ENCODE measurements at places on chromosomes 6 and 20.

- no peak for DNase-seq
Observed at GRCh38 chr6:94045099-94045829, 625.9 kb upstream of the EPHA7 start.

DNA sequence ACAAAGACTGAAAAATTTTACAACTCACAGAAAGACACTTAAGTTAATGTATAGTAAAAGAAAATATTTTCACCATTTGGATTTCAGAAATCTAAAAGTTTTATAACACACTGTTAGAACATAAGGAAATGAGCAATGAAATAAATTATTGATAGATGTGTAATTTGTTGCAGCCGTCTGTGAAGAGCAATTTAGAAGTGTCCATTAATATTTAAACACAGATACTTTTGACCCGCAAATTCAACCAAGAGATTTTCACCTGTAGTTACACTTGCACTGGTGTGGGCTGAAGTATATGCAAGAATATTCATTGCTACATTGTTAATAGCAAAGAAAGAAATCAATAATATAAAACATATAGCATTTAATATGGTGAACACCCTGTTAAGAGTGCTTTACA lies 14.6 kb upstream of the SLC17A3 start:
- no peak for DNase-seq

GRCh38 chr6:57162028-57162427 lies 10.1 kb upstream of the BAG2 start:
- no peak for DNase-seq

DNA sequence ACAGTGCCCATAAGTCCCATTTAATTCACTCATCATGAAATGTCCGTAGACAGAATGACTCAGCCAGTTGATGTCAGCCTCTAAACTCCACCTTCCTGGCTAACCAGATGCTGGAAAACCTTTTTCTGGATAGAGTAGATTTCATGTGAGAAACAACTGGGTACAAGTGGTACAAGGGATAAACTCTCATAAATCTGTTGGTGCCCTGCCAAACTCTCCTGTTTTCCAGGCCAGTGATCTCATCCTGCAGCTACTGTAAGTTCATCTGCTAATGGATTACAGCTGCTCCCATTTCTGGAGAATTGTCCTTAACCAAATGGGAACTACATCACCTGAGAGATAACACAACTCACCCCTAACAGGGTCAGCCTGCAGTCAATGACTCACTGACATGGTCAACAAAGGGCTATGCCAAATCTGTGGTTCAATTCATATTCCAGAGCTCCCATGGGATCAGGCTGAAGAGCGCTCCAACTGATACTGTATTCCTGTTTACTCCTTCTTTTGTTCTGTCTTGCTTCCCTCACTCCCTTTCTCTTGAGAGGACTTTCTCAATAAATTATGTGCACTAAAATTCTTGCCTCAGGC lies 210.1 kb upstream of the HDDC2 start:
- DNase-seq, result no peak

- DNase-seq, result no peak
Observed at GRCh38 chr6:36555750-36556252, 8.5 kb upstream of the STK38 start.

DNA sequence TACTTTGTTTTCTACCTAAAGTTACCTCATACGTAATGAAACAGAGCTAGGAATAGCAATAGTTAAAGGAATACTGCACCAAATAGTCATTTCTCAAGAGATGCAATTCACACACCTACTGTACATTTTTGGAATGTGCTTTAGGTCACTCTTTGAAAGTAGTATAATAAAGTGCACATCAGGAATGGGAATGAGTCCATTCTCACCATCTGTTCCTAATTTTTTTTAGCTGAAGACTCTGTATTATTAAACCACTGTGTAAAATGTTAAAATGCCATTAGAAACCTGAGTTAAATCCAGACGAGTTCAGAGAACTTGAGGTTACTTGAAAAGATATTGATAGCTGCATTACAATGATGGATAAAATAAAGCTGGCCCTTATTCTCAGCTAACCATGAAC lies 51.9 kb upstream of the EPHA7 start:
- no peak for DNase-seq

DNA sequence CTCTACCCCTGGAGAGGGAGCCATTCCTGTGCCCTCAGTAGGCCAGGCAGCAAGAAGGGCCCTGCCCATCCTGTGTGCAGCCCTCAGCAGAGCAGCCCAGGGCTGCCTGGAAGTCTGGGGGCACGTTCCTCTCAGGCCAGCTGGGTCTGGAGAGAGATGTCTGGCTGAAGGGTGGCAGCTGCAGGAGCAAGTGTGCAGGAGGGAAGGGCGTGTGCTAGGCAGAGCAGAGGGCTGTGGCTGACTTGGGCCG lies 62.7 kb downstream of the NOL4L start:
- no peak for DNase-seq

DNA sequence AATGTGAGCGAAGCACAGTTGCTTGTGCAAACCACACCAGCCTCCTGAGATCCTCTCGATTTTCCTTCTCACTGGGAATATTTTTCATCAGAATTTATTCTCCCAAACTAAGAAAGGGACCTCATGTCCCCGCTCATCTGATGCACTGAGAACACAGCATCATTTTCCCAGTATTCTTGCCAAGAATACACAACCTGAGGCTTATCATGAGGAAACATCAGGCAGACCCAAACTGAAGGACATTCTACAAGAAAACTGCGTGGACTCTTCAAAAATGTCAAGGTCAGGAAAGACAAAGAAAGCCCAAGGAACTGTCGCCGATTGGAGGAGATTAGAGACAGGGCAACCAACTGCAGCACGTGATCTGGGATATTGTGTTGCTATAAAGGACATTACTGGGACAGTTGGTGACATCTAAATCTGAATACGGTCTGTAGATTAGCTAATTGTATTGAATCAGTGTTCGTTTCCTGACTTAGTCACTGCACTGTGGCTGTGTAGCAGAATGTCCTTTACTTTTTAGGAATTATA lies 72.3 kb downstream of the SNX5 start:
- DNase-seq, result no peak

GRCh38 chr6:82365016-82365795 lies 1.6 kb downstream of the TPBG start:
- peak; percentile 3 for DNase-seq

- no peak for DNase-seq
Observed at GRCh38 chr6:159716247-159717096, 10.8 kb upstream of the WTAP start.

DNA sequence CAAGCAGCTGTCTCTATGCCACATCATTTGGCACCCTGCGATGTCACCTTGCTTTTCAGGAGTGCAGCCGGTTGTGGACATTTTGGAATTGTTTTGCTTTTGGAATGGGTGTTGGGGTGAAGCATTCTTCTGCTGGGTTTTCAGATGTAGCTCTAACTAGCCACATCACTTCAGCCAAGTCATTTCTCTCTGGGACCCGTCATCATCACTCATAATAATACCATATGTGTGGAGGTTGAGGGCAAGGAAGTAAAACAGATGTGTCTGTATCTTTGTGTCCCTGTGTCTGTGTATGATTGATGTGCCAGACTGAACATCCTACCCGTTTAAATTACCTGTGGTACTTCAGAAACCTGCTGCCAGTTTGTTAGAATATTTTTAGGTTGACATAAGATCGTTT lies 49.5 kb upstream of the TULP4 start:
- DNase-seq, result no peak

- no peak for DNase-seq
Observed at GRCh38 chr6:82441047-82441855, 77.6 kb downstream of the TPBG start.

- DNase-seq, result no peak
Observed at GRCh38 chr6:21371676-21372171, 221.8 kb upstream of the SOX4 start.

- peak; percentile 79 for DNase-seq
Observed at GRCh38 chr6:166512567-166512966, 73.9 kb downstream of the RAMACL start.

GRCh38 chr6:961407-961960 lies 268.5 kb upstream of the EXOC2 start:
- DNase-seq, result no peak

GRCh38 chr6:4632421-4632820 lies 143.8 kb upstream of the CDYL start:
- no peak for DNase-seq

GRCh38 chr6:24009319-24009718 lies 116.7 kb upstream of the NRSN1 start:
- no peak for DNase-seq

DNA sequence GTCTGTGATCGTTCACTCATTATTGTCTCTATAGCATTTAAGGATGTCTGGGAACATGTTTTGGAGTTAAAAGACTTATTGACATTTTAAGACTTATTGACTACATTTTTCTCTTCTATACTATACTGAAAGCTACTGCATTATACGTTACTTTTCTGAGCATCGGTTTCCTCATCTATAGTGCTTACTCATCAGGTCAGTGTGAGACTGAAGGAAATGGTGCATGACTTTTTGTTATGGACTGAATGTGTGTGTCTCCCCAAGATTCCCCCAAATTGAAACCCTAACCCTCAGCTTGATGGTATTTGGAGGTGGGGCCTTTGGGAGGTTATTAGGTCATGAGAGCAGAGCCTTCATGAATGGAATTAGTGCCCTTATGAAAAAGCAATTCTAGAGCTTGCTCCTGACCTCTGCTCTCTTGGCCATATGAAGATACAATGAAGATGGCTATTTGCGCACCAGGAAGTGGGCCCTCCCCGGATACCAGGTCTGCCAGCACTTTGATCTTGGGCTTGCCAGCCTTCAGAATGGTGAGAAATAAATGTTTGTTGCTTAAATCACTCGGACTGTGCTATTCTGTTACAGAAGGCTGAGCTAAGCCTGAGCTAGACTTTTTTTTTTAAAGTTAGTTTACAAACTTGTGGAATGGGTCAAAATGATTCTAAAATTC lies 243.7 kb upstream of the RREB1 start:
- no peak for DNase-seq

GRCh38 chr20:49612127-49612738 lies 44.3 kb upstream of the PTGIS start:
- no peak for DNase-seq

- no peak for DNase-seq
Observed at GRCh38 chr20:52142757-52143156, 48.8 kb downstream of the ZFP64 start.

DNA sequence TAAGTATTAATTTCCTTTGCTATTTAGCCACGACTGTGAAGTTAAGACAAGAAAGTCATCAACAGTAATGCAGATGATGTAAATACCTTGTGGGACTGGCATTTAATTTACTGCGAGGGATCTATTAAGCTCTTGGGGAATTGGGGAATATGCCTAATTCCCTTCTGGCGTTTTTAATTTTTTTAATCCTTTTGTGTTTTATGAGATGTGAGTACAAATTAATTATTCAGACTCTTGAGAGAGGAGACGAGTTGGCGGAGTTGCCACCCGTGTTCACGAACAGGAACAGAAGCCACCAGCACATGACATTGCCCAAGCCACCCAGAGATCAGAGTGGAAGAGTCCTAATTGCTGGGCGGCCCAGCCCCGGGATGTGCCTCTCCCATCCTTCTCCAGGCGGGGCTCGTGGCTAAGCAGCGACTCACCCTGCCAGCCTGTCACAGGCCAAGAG lies 533 bp upstream of the CRYBG1 start:
- no peak for DNase-seq

DNA sequence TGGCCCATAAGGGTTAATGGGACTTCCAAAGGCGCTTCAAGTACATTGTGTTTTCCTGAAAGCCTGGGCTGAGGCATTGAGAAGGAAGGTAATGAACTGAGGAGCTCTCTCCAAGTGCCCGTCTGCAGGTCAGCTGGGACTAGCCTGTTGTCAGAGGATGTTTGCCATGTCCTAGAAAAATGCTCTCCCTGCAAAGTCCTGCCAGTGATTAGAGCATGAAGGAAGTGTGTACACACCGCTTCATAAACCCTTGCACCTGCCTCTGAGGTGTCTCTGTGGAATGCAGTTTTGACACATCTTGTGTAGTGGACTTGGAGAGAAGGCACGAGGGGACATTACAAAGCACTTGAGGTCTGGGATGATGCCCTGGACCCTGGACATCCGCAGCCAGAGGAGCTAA lies 506.7 kb downstream of the KIF16B start:
- no peak for DNase-seq

- DNase-seq, result no peak
Observed at GRCh38 chr20:17438436-17439039, 92.6 kb downstream of the BFSP1 start.

GRCh38 chr6:132167929-132168892 lies 217.0 kb upstream of the CCN2 start:
- DNase-seq, result no peak

- no peak for DNase-seq
Observed at GRCh38 chr20:53068241-53068640, 96.1 kb downstream of the TSHZ2 start.

DNA sequence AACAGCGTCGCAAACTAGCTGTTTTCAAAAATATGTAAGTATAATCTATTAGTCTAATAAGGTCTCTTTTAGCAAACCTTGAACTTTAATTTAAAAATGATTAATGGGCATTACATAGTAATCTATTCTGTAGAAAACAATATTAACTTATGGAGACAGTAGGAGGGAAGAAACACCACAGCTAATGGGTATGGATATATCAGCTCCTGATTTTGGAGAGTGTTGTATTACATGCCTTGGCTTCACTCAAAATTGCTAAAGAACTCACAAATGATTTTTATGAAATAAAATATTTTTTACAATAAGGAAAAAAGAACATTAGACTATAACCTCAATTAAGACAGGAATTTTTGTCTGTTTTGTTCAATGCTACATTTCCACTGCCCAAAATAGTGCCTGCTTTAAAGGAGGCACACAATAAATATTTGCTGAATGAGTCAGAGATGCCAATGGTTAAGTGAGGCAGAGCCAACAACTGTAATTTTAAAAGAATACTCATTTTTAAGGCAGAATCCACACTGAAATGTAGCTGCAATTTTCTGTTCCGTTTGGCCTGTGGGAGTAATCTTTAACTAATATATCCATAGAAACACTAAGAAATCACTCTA lies 15.7 kb downstream of the ATG5 start:
- DNase-seq, result no peak

DNA sequence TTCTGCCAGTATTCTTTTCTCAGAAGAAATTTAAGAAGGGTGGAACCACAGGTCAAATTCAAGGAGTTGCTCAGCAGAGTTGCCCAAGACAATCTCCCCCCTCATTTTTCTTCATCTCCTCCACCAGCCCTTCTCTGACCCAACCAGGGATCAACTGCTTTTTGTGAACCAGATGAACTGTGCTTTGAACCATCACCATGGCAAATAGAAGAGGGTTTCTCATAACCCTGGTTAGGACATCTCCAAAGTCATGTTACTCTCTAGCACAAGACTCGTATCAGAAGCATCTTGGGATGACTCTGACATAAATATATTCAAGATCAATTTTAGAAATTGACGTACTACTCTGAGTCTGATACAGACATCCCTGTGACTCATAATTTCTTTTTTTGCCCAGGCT lies 130.7 kb downstream of the ALDH8A1 start:
- no peak for DNase-seq

- no peak for DNase-seq
Observed at GRCh38 chr6:32176476-32177182, 745 bp upstream of the AGPAT1 start.

DNA sequence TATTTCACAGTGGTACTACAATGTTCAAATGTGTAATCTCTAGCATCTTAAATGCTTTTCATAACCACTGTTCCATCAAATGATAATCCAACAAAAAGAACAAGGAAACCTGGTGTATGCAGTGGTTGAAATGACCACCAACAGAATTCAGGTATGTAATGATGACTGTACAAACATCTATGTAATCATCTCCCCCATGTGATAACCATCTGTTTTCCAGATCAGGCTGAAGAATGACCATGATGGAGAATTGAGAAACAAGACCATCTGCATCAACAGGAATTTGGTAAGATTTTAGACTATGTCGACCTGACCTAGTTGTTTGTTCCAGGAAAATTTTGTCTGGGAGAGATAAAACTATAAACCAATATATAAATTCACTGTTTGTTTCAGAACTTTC lies 81.3 kb upstream of the ASCC3 start:
- no peak for DNase-seq
